NCI-H1930 (cell line): ENCODE measurements at places on chromosomes 2 and 18.

DNA sequence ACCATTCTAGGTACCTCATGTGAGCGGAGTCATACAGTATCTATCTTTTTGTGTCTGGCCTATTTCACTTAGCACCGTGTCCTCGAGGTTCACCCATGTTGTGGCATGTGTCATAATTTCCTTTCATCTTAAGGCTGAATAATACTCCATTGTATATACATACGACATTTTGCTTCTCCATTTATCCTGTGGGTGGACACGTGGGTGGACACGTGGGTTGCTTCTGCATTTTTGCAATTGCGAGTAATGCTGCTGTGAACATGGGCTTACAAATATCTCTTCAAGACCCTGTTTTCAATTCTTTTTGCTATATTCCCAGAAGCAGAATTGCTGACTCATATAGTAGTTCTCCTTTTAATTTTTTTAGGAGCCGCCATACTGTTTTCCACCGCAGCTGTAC is 243.6 kb upstream of the EPAS1 start:
- DNase-seq = no peak

DNA sequence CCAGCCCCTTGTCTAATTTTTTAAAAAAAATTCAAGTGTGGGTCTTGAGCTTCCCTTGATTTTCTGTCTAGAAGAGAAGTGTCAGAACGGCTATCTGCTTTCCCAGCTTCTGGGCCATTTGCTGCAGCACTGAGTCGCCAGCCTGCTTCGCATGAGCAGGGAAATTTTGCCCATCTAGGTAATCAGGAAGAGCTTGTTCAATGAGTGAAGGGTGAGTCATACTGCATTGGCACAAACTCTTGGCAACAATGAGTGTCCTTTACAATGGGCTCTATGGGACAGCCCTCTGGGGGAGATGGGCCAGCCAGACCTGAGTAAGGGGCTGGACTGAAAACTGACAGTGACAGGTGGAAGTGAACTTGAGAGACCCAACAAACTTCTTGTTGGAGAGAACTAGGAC is 2.4 kb upstream of the RNF144A start:
- no peak for DNase-seq

DNA sequence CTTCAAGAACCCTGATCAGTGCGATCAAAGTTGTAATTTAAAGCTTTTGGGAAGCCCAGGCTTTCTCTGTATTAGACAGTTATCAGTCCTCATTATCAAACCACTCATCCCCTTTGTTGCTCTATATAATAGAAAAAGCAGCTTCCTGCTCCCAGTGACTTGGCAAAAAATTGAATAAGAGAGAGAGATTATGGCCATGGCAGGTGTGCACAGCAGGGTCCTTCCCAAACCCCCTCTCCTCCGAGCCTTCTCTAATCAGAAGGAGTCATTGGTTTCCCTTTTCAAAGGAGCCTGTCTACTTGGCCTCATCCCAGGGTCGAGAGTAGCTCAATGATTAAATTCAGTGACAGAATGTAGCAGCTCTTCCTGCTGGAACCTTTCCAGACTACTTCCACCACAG is 81.5 kb downstream of the SEMA4F start:
- DNase-seq = no peak

GRCh38 chr2:30382162-30382783 is 64.8 kb upstream of the LCLAT1 start:
- no peak for DNase-seq

GRCh38 chr2:134029418-134029817 is 224.5 kb upstream of the MGAT5 start:
- no peak for DNase-seq
